Kidney epithelial cell (primary cell): ENCODE measurements at places on chromosomes 11 and 22. TPM values are rescaled to one million over a fixed set of nuclear protein-coding genes. Genes with fewer than 3 reads are reported as not detected.

ISX gene
- total RNA-seq = not detected in 2 replicates

PNPLA5 gene
- total RNA-seq = not detected in 2 replicates

SLC29A2 gene
- 5.5 and 7.7 TPM in 2 replicates for total RNA-seq

MMP3 gene
- not detected in 2 replicates for total RNA-seq

HEPN1 gene
- not detected in 2 replicates for total RNA-seq

C1QTNF5 gene
- total RNA-seq = 2.9 and 6.2 TPM in 2 replicates

SCUBE1 gene
- total RNA-seq = 0.04 and 0.82 TPM in 2 replicates

BIRC3 gene
- total RNA-seq = 7.2 and 10.0 TPM in 2 replicates

OR2AG2 gene
- total RNA-seq = 0.04 and 0.27 TPM in 2 replicates

TTLL12 gene
- 46.2 and 55.1 TPM in 2 replicates for total RNA-seq

MPZL3 gene
- total RNA-seq = 7.9 and 9.4 TPM in 2 replicates

KCTD17 gene
- total RNA-seq = 32.9 and 35.3 TPM in 2 replicates

B4GALNT4 gene
- total RNA-seq = 24.2 and 31.6 TPM in 2 replicates

TMA7B gene
- total RNA-seq = not detected in 2 replicates

MUC6 gene
- under 0.01 TPM in 1 of 2 replicates, not detected in the other for total RNA-seq
